CD4-positive, alpha-beta T cell treated with Interleukin-6 at 100 ng/mL for 8 hours (primary cell): ENCODE measurements at places on chromosomes 13 and 19.

GRCh38 chr13:21058361-21058760 is 3.0 kb downstream of the LATS2 start:
- no peak for DNase-seq

DNA sequence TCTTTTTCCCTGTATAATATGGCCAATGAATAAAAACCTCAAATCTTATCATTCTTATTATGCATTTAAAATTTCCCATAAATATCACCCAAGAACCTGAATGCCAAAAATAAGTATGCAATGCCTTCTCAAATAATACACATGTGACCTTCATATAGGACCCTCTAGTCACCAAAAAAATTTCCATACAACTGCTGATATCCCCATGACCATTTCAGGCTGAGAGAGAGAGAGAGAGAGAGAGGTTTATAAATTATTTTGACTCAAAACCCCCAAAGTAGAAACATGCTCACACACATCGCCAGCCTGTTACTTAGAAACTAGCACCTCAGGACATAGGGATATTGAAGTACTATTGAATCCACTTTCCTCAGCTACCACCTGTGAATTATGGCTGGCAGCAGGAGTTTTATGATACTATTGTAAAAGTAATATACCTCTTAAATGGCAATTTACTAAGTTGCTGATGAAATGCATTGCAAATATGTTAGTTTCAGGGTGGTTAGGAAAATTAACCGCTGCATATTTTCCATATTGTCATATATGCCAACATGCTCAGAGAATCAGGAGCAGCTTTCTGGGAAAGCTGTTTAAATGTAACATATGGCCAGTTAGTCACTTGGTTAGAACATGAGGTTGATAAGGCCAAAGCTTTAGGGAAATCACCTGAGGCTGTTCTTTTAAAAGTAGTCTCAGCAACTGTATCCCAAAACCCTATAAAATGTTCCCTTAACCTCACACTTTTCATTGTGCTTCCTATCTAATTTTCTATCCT is 230.8 kb downstream of the DCT start:
- no peak for DNase-seq

GRCh38 chr19:620166-620862 is 13.0 kb downstream of the POLRMT start:
- DNase-seq = no peak

- no peak for DNase-seq
Measured at GRCh38 chr19:19434483-19435045, 29.1 kb downstream of the GATAD2A start.

DNA sequence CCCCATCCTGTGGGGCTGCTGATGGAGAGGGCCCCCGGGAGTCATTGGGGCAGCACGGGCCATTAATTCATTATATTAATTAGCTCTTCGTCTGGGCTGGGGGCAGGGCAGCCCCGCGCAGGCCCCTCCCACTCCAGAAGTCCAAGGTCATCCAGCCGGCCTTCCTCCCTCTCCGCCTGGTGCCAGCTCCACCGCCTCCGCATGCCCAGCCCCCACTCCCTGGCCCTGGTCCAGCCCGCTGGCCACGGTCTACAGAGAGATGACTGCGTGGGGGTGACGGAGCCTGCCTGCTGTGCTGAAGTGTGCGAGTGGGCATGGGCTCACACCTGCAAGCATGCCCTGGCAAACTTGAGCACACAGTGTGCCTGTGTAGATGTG is 8.8 kb downstream of the IGLON5 start:
- no peak for DNase-seq

- DNase-seq = no peak
Measured at GRCh38 chr13:100987948-100988347, 313.4 kb upstream of the TMTC4 start.

- DNase-seq = no peak
Measured at GRCh38 chr19:14795078-14795721, 16.8 kb upstream of the ADGRE2 start.

DNA sequence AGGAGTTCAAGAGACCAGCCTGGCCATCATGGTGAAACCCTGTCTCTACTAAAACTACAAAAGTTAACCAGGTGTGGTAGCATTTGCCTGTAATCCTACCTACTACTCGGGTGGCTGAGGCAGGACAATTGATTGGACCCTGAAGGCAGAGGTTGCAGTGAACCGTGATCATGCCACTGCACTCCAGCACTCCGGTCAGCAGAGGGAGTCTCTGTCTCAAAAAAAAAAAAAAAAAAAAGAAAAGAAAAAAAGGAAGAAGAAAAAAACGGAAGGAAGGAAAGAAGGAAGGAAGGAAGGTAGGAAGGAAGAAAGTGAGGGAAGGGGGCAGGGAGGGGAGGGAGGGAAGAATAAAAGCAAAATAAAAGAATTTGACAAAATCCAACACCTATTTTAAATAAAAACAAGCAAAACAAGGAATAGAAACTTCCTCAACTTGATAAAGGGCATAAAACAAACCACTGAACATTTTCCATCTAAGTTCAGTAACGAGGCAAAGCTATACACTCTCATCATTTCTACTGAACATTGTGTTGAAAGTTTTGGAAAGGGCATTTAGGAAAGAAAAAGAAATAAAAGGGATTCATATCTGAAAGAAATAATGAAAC is 411.6 kb upstream of the SLITRK5 start:
- DNase-seq = no peak

DNA sequence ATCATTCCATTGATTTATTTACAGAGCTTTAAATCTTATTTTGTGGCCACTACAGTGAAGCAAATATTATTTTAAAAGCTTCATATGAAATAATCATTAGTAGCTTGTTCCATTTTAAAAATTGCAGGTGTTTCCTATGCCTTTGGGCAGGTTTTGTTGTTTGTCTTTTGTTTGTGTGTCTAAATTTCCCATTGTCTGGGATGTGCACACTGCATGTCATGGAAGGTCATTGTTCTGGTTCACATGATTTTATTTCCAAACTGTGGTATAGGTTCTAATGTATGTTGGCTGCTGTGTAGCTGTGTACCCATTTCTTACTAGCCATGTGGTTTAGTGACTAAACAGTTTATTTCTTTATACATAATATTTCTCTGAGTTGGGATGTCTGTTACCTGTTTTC is 65.6 kb downstream of the COL4A2 start:
- DNase-seq = no peak

DNA sequence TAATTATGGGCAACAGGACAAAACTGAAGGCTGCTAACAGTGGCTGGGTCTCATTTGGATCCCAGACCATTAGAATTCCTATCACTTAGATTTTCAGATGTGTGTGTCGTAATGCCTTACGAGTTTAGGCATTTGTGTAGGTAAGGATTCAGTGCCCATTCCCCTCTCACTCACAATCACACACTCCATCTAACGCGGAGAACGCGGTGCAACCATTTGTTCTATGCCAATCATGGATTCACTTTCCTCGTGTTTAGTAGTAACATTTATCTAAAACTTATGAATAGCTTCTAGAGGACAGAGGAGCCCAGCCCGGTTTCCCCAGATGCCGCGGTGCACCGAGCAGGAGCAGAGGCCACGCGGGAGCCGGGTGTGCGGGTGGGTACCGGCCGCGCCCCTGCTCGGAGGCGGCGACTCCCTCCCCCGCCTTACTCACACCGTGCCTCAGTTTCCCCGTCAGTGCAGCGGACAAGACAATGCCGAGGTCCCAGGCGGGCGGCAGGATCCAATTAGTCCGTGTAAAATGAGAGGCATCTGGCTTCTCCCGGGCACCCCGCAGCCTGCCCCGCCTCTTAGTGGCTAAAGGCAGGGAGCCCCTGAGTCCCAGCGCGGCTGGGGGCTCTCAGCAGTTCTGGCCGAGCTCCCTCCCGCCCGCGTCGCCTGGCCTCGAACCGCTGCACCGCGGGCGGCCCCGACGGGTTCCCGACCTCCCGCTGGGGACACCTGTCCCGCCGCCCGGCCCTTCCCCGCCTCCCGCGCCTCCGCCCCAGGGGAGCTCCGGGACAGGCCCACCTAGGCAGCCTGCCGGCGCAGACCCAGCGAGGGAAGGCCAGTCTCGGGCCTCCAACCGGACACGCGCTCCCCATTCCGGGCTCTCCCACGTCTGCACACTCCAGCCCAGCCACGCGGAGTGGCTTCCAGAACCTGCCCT is 5.9 kb upstream of the C1QTNF9B start:
- no peak for DNase-seq

DNA sequence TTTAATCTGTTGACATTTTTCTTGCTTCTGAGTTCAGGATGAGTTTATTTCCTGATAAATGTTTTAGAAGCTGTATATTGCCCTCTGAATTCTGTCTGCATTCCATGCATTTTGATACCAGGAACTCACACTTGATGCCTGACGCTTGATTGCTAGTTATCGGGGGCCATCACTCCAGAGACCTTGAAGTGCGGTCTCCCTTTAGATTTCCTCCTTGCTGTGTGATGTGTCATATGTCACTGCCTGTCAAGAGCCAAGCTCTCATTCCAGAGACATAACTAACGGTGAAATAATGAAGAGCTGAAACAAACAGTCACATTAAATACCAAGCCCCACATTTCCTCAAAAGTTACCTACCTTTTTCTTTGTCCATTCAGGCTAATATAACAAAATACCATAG is 155.5 kb downstream of the TNFSF13B start:
- no peak for DNase-seq

GRCh38 chr13:84570831-84571230 is 688.6 kb upstream of the SLITRK1 start:
- no peak for DNase-seq

DNA sequence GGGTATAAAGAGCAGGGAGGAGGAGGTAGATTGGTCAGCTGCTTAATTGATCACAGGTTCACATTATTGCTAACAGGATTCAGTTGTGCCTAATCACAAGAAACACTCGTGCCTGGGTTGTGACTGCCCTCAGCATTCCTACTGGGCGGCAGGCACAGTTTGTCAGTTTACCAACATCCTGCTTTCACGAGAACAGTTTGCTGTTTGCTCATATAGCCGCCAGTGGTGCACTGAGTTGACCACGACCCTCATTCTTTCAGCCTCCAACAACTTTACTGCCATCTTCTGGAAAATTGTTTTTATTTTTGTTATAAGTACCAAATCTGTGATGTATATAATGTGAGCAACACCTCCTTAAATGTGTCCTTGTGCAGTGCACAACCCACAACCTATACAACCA is 16.2 kb upstream of the IFT88 start:
- no peak for DNase-seq

DNA sequence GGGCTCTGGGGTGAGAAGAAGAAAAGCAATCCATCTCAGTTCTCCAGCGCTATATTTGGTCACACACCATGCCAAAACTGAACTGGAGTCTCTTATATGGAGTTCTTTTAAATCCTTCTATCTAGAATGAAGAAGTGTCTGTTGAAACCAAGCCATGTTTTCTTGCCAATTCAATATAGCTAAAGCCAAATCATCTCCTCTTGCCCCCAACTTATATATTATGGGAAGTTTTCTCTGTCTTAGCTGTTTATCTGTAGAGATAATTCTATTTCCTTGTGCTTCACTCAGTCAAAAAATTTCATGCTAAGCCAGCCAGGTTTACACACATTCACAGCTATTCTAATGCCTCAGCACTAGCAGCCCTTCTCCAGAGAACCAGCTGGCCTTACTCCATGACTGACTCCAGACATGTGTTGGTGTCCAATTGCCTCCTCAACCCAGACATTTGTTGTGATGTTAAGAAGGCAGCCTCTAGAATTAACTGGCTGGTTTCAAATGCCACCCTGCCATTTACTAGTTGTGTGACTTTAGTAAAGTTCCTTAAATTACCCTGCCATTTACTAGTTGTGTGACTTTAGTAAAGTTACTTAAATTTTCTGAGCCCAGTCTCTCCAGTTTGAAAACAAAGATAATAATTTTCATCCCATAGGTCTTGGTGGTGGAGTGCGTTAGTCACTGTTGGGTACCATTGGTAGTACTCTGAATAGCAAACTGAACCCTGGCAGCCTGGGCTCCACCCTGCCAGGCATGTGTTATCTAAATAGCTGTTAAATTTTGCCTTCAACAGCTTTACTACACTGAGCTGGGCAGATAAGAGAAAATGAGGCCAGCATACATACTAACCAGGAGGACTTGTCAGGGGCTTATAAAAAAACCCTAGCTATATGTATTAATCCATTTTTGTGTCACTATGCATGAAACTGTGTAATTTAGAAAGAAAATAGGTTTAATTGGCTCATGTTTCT is 525.1 kb downstream of the LMO7 start:
- DNase-seq = no peak

DNA sequence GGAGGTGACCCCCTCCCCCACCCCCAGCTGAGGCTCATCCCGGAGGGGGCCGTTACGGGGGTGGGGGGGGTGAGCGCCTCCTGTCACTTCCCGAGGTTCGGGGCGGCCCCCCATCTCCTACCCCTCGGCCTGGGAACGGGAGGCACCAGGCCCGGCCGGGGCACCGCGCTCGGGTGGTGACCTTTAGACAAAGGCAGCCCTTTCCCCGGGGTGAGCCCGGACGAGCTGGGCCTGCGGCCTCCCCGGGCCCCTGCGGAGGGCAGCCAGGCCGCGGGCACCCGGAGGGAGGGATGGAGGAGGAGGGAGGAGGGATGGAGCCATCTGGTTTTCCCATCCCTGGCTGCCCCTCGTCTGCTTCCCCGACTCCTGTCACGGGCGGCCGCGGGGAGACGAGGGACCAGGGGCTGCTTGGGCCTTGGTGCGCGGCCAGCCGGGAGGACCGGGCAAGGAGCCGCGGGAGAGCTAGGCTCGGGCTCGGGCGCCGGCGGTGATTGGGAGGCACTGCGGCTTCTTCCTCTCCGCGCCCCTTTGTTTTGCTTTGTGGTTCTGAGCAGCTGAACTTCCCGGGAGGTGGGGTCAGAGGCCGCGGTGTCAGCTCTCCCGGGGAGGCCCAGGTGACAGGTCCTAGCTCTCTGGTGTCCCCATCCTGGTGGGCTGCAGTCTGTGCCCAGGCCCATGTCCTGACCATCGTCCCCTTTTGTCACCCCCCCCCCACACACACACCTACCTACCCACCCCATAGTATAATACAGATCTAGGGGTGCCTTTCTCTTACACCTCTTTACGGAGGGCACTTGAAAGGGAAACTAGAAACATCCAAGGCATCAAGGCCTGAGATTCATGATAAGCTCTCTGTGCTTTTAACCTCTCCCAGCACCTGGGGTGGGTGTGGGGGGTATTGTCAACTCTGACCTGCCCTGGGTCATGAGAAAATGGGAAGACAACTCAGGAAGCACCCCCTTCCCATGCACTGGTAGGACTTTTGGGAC is 1.3 kb downstream of the BICRA start:
- DNase-seq = peak; percentile 57

DNA sequence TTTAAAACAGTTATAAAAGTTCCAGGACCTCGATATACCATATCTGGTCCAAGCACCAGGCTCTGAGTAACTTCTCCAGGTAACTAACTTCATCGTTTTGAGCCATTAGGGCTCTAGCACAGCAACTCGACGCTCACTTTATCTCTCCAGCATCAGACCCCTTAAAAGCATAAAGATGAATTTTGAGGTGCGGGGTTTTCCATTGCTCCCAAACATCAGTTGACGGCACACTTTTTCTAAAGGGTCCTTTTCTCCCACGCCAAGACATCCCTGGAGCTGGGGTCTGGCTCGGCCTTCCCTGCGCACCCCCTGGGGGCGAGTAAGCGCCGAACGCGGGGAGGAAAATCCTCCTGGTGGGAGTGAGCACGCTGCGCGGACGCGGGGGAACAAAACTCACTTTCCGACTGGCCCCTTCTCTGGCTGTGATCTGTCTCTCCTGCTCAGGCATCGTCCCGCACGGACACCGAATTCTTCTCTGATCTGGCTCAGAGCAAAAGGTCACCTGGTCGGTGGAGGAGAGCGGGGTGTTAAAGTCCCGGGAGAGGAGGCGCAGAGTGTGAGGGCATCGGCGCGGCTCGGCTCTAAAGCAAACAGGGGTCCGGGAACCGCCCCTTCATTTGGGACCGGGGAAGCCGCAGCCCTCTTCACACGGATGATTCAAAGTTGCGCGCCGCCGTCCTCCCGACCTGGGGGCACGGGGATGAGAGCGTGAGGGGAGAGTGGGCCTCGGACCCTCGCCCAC is at the start of gene ATP7B:
Gene ATP7B (minus strand): TSS at position 561 of the 742 bp plus-strand sequence. CDS start 113 bp downstream, at position 448.
- no peak for DNase-seq

- DNase-seq = no peak
Measured at GRCh38 chr13:29676941-29677452, 81.5 kb upstream of the SLC7A1 start.
